Activated CD4-positive, alpha-beta memory T cell treated with anti-CD3 and anti-CD28 coated beads, Interleukin-2, amount 10 ng/mL, durations not matched to agents 7 days and 5 days (primary cell): ENCODE measurements at places on chromosomes 3 and 15.

DNA sequence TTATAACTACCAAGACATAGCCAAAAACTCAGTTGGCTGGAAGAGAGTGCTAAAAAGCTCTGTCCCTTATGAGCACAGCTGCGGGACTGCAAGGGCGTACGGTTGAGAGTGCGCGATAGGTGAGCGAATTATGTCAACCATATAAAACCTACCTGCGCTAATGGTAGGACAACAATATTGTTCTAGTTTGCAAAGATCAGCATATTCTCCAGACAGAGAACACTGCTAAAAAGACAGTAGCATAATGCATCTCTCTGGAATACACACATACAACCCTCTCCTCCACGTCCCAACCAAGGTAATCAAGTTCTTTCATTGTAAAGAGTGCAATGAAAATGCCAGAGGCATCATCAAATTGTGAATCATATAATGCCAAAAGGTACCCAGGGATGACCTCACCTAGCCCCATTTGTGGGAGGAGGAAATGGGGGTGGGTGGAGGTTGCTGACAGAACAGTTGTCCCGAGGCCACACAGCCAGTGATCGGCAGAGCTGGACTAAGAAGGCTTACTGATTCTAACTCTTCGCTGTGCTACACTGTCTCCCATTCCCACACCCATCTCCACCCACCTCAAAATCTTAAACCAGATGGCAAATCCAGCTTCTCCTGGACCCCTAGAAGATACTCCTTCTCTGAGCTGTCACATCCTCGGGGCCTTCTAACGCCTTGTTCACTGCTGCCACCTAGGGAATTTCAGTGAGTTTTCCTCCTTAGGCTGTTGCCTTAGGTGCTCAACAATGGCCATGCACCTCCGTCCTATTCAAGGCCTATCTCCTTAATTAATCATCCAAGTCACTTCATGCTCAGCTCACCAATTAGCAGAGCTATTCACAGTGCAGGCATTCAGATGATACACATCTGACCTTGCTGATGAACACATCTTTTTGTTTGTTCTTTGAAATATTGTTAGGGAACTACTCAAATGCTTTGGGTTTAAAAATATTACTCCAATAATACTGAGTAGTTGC, 60.7 kb downstream of the RPL22L1 start:
- DNase-seq: no peak

DNA sequence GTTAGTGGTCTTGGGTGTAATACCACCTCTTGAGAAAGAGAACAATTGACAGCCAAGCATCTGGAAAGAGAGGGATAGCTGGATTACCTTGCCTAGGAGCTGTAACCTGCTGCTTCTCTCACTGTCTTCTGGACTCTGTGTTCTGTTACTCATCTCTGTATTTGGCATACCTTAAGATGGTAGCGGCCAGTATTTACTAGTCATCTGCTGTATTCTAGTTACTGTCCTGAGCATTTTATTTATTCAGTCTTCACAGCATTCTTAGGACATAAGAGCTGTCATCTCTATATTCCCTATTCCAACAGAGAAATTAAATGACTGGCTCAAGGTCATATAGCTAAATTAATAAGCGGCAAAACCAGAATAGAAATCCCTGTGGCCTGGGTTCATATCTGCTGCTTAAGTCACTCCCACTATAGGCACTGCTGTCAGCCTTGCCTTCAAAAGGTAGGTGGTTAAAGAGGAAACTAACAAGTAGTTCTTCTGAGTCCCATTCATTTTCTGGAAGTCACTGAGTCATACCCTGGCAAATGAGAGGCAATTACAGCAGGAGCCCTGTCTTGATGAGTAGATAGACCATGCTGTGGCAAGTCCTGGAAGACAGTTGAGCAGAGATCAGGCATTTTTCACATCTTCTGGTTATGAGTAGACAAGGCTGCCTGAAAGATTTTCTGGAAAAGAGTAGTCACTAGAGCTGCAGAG, 68.2 kb downstream of the RAB7A start:
- DNase-seq: peak; percentile 34

- DNase-seq: no peak
These were observed 72.0 kb upstream of the KLF13 start for GRCh38 chr15:31254431-31255175.

DNA sequence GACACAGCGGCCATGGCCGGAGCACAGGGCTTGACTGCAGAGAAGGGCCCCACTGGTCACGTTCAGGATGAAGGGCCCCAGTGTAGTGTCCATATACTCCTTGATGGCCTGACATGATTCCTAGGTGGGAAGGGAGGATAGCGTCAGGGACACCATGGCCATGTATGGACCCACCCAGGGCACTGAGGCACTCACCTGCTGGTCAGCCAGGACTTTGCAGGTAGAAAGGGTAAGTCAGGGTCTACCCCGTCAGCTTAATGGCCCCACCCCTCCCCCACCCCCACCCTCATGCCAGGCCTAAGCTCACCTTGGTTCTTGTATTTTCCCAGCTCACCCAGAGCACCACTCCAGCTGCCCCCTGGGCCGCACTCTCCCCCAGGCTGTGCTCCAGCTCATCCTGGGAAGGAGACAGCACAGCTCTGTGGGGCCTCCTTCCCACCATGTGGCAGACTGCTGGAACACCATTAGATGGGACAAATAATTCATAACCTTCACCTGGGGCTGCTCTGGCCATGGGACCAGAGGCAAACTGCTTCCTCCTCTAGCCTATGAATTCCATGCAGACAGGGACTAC, 1.6 kb upstream of the HYAL3 start:
- DNase-seq: no peak

DNA sequence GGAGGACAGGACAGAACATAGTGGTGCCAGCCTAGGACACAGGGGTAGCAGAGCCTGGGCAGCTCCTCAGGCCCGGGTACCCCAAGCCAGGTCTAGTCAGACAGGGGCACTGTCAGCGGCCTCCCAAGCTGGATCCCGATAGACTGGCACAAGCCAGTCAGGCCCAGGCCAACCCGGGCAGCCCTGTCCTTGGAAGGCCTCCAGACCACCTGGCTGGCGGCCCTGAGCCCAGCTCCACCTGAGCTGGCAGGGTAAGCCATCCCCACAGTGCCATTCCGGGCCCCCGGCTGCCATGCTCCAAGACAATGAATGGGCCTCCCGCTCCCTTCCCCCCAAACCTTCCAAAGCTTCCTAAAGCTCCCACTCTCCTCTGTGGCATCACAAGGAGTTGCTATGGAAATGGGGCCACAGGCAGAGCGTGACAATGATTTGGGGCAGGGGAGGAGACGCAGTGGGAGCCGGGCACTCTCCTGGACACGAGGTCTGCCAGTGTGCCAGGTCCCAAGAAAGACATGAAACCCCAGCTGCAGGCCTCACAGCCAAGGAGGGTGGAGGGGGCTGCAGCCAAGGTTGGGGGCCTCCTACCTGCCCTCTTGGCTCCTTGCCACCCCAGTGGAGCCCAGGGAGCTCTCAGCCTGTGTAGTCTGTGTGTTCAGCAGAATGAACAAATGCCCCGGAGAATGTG, 165.6 kb upstream of the LINGO1 start:
- DNase-seq: no peak

- DNase-seq: no peak
These were observed 61.4 kb downstream of the SMAD6 start for GRCh38 chr15:66763186-66764071.

DNA sequence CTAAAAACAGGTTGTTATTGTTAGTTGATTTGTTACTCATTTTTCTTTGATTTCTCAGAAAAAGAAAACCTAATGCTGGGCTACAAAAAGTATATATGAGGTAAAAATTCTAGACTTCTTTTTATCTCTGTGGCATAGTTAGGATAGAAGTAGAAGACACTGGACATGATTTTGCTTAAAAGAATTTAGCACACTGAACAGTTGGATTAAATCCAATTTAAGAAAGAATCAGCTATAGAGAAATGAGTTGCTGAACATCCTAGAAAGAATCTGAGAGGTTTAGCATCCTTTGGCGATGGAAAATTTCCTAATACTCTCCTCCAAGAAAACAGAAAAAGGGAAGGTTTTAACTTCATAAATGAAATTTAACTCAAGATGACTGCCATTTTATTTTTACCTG, 259.7 kb downstream of the TBL1XR1 start:
- no peak for DNase-seq

DNA sequence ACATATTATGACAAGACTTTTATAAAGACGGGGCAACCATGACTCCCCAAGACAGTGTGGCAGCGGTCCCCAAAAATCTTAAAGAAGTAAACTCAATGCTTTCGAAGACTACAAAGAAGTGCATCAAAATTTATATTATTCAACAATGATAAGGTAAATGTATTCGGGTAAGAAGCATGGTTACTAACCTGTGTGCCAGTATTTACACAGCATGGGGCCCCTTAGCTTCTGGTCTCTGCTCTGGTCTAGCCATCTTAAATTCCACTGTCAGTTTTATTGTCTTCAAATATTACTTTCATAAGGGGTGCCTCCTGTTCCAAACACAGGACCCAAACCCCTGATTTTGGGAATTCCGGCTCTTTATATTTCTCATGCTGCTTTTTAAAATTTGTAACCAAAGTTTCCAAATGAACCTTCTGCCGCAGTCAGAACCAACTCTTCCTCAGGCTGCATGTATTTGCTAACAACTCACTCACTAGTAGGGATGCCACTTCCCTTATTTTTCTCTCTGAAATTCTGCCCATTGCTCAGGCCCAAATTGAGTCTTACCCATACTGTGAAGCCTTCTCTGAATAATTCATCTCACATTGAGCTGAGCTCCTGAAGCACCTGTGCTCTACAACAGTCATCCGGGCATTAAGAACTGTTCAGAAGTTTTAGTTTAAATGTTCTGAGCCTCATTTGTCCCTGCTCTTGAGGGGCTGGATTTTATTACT, 1.2 kb downstream of the TTC23 start:
- DNase-seq: no peak

DNA sequence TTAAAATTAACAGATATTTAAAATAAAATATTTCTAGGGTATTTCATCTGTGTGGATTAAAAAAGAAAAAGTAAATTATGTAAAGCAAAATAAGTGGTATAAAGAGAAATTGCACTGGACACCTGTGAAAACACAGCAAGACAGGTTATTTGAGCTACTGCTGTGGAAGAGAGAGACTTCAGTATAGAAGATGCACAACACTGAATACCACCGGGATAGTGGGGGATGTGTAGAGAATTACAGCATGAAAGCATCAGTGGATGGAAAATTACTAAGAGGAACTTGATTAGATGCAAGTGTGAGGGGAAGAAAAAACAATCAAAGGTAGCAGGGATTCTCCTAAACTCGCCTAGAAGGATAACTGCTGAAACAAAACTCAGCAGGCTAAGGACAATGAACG, 1242.5 kb upstream of the GBE1 start:
- no peak for DNase-seq

GRCh38 chr15:63082366-63082765, 39.3 kb upstream of the LACTB start:
- DNase-seq: no peak

- peak; percentile 31 for DNase-seq
These were observed 20.9 kb downstream of the TRPM1 start for GRCh38 chr15:31080591-31081014.

DNA sequence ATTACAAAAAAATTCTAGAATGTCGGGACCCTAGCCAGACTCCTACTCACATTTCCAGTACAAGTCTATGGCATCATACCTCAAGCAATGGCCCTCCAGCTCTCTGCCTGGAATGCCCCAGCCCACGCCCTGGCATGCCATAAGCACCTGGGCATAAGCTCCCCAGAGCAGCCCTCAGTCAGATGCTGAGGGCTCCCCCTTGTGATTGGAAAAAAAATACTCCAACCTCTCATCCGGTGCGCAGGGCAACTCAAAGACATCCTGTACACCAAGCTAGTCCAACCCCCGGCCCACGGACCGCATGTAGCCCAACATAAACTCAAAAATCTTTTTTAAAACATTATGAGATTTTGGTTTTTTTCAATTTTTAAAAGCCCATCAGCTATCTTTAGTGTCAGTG, 115.4 kb downstream of the NEK10 start:
- DNase-seq: peak; percentile 28

- DNase-seq: no peak
These were observed 424.3 kb downstream of the ROBO2 start for GRCh38 chr3:77464111-77464688.

DNA sequence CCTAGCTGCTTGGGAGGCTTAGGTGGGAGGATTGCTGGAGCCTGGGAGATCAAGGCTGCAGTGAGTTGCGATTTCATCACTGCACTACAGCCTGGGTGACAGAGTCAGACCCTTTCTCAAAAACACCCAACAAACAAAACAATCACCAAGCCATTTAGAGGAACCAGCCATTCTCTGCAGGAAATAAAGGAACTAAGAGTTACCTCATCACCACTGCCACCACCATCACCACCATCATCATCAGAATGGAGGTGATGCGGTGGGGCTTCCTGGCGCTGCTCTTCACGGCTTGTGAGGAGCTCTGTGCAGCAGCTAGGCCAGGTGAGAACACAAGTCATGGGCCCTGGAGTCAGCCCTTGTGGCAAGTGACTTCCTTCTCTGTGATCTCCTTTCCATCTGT, 37.7 kb upstream of the KLHL25 start:
- DNase-seq: no peak

- no peak for DNase-seq
These were observed 94.6 kb downstream of the GMNC start for GRCh38 chr3:190767851-190768250.

DNA sequence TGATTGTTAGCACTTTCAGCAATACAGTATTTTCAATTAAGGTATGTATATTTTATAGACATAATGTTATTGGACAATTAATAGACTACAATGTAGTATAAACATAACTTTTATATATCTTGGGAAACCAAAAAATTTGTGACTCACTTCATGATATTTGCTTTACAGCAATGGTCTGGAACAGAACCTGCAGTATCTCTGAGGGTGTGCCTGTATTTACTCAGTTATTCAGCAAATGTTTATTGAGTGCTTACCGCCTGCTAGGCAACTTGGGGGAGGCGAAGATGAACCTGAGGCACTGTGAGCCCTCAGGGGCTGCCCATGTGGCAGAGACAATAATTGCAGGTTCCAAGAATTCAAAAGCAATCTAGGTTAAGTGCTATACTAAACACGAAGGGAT, 144.8 kb downstream of the GABRB3 start:
- no peak for DNase-seq

DNA sequence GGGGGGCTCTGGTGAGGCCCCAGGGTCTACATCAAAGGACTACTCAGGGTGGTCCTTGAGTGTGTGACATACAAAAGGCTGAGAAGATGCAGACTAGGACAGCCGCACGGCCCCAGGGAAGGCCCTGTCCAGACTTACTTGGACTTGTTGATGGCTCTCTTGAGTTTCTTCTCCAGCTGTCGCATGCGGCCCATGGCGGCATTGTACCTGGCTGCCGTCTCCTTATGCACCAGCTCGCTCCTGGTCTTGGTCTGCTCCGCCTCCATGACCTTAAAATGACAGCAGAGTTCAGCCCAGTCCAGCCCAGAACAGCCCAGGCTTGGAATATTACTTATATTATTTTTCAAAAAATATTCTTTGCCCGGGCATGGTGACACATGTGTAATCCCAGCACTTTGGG, 56.0 kb downstream of the CAPN7 start:
- no peak for DNase-seq

- DNase-seq: no peak
These were observed 41.1 kb upstream of the SKOR1 start for GRCh38 chr15:67784090-67784781.

DNA sequence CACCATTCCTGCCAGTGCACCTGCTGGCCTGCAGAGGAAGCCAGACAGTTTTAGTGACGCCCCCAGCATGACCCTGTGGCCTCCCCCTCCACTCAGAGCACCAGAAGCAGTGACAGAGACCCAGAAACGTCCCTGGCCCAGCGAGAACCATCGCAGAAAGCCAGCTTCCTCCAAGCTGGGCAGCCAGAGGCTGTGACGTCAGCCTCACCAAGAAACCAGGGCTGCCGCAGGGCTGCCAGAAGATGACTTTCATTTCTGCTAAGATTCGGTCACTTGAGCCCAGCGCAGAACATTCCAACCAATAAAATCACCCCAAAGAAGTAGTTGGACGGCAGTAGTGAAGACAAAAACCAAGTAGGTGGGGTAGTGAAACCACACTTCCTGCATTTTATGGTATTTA, 29.6 kb upstream of the RPL32 start:
- peak; percentile 34 for DNase-seq
